ENCODE measurements at places on chromosomes 1 and 21.

DNA sequence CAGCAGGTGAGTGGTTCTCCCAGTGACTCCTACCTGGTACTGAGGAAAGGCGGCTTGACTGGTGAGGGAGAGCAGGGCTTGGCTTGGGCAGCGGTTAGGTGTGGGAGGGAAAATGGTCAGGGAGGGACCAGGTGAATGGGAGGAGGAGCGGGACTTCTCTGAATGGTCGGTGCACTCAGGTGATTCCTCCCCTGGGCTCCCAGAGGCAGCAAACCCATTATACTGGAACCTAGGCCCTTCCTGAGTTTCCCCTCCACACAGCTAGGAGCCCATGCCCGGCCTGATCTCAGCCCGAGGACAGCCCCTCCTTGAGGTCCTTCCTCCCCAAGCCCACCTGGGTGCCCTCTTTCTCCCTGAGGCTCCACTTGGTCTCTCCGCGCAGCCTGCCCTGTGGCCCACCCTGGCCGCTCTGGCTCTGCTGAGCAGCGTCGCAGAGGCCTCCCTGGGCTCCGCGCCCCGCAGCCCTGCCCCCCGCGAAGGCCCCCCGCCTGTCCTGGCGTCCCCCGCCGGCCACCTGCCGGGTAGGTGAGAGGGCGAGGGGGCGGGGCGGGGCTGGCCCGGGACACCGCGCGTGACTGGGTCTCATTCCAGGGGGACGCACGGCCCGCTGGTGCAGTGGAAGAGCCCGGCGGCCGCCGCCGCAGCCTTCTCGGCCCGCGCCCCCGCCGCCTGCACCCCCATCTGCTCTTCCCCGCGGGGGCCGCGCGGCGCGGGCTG is 2.3 kb downstream of the ARTN start:
- DNase-seq: no peak

- no peak for DNase-seq
Measured at GRCh38 chr1:93595266-93595665, 86.4 kb downstream of the BCAR3 start.

DNA sequence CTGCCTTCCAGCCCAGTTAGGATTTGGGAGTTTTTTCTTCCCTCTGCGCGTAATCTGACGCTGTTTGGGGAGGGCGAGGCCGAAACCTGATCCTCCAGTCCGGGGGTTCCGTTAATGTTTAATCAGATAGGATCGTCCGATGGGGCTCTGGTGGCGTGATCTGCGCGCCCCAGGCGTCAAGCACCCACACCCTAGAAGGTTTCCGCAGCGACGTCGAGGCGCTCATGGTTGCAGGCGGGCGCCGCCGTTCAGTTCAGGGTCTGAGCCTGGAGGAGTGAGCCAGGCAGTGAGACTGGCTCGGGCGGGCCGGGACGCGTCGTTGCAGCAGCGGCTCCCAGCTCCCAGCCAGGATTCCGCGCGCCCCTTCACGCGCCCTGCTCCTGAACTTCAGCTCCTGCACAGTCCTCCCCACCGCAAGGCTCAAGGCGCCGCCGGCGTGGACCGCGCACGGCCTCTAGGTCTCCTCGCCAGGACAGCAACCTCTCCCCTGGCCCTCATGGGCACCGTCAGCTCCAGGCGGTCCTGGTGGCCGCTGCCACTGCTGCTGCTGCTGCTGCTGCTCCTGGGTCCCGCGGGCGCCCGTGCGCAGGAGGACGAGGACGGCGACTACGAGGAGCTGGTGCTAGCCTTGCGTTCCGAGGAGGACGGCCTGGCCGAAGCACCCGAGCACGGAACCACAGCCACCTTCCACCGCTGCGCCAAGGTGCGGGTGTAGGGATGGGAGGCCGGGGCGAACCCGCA is at the start of gene PCSK9:
PCSK9 (plus strand) TSS at position 207 of the 741 bp plus-strand sequence; CDS start at position 497, 290 bp downstream.
- no peak for DNase-seq

DNA sequence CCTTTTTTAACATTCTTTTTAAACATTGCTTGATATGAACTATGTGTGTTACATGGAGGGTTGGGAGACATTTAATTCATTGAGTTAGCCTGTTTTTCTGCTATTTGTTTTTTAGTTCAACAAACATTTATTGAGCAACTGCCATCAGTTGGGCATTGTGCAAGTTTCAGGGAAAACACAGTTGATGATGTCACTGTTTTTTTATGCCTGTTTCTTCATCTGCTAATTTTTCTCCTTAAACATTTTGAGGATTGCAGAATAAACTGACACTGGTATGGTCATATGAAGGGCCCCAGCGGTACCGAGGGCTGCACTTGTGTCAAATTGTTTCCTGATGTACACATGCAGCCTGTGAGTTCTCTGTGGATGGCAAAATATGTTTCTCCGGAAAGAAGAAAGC is 253.0 kb downstream of the FGGY start:
- peak; percentile 39 for DNase-seq

DNA sequence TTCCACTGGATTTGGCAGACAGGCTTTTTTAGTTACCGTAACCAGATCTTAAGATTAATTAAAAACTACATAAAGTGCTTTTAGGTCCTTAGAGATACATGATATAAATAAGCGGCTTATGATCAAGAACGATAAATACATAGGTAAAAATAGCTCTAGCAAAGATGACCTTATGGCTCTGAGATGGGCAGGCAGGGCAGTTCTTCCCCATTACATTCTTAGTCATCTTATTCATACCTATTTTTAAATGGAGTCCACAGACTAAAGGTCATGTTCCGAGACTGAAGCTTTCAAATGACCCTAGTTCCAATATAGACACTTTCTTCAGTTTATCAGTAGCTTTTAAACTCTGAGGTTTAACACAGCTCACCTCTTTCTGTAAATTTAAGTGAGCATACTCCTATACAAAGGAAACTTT is 4.3 kb downstream of the MCL1 start:
- DNase-seq: no peak

GRCh38 chr1:24348196-24348595 is 29.0 kb downstream of the GRHL3 start:
- DNase-seq: no peak

DNA sequence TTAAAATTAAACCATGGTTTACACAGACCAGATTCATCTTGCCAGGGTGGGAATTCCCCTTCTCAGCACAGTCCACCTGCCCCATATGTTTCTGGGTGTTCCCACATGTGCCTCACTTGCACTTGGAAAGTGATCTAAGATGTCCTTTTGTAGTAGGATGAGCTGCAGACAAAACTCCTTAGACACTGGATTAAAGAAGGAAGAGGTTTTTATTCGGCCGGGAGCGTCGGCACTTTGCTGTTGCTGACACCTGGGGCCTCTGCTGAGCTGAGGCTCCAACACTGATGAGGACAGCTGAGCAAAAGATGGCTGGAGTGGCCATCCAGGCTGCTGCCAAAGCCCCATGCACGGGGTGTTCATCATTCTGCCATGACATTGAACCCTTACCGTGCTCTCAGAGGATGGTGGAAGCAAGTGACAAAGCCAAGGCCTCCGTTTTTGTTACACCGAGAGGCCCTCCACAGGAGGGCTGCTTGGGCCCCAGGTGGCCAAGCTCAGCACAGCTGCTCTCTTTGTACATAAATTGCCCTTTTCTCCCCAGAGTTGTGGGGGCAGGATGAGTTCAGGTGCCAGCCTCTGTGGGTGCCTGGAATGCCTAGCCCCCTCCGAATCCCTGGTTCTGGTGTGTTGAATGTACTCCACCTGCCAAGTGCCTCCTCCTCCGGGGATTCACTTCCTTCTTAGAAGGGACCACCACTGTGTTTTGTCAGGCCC is 7.3 kb upstream of the ACOT11 start:
- no peak for DNase-seq

GRCh38 chr21:42574234-42575027 is 60.8 kb downstream of the SLC37A1 start:
- DNase-seq: no peak

- DNase-seq: no peak
Measured at GRCh38 chr1:110062612-110063011, 7.9 kb downstream of the ALX3 start.

DNA sequence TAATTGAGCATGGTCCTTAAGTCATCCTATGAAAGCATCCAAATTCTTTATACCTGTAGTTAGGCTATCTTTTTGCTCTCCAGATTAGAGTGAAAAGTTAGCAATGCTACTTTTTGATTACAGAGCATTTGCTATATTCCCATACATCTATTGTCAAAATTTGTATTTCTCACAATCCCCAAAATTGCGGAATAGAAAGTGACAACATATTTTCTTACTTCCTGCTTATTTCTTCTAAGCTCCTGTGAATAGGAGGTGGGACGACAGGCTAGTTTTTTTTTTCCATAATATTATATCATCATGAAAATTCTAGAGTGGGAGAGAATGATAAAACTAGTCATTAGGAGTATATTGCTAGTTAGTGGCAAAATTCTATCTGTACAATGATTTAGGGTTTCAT is 264.0 kb upstream of the DPYD start:
- DNase-seq: no peak

DNA sequence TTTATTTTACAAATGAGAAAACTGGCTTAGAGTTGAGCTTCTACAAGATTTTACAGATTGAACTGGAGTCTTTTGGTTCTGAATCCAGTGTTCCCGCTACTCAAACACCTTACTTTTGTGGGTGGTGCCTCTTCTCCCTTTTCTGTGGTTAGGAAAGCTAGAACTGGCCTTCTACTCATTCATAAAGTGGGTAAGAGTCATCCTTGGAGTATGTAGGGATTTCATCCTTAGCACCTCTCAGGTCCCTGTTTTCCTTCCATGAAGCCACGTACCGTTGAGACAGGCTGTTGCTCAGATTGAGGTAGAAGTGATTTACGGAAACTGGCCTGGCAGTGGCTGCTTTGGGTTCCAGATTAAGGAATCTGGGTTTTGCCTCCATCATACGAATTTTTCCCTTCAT is 35.8 kb downstream of the WNT4 start:
- no peak for DNase-seq

DNA sequence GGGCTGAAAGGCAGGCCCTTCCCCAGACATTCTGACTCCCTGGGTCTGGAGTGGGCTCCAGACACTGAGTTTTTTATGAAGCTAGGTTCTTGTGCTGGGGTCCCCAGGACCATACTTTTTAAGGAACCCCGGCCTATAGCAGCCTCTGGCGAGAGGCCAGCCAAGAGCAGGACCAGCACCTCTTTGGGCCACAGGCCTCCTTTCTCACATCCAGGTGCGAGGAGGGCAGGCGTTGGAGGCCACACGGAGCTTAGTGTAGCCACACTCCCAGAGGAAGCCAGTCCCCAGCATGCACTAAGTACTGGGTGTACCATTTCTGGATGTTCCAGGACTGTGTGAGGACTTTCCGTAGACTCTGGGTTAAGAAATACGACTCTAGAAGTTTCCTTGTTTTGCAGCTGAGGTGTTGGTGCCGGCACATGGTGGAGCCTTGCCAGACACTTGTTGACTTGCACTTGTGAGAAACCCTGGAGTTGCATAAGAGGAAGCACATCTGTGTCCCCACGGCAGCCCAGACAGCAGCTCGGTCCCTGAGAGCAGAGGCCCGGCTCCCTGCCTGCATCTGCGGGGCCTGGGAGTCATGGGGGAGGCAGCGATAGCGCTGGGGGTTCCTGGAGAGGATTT is 122.2 kb upstream of the VAMP3 start:
- no peak for DNase-seq

GRCh38 chr1:19309123-19309813 is 2.7 kb downstream of the AKR7A2 start:
- no peak for DNase-seq

DNA sequence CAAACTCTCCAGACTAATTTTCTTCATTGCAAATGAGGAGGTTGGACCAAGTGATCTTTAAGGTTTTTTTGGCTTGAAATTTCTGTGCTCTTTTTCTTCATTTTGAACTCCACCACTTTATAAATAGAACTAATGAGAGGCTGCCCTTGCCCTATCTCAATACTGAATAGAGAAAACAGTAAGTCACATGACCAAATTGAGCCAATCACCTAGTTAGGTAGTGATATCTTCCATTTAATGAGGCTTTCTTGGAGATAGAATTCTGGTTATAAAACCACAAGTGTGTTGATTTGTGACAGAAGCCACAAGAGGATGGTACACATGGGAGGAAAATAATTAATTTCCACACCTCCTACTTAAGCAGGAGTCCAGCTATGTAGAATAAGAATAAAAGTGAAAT is 263.4 kb upstream of the SNX7 start:
- no peak for DNase-seq

- DNase-seq: no peak
Measured at GRCh38 chr1:243267471-243267880, 11.6 kb downstream of the SDCCAG8 start.

GRCh38 chr21:46009951-46010705 is 28.6 kb downstream of the COL6A1 start:
- no peak for DNase-seq

- DNase-seq: no peak
Measured at GRCh38 chr1:156480411-156481192, 20.0 kb downstream of the MEF2D start.

DNA sequence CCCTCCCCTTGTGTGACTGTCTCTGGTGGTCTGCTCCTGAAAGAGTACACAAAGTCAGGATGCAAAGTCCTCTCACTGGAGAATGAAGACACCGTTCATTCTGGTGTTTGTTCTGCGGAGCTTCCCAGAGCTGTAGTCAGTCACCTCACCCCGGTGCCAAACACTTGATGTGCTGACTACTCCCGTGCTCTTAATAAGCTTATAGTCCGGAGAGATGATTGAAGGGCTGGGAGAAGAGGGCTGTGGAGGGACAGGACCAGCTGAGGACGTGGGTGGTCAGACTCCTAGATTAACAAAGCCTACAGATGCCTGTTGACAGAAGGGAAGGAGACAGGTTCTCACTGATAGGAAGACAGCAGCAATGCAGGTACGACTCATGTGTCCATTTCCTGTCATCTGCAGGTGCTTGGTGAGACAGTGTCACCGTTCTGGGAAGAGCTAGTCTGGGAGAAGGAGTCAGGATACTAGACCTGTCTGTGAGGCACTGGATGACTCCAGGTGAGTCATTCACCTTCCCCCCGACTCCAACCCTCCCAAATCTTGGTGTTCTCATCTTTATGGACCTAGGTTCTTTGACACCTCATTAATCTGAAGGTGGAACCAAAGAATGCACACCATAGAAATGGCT is 40.4 kb upstream of the LRRN2 start:
- no peak for DNase-seq

DNA sequence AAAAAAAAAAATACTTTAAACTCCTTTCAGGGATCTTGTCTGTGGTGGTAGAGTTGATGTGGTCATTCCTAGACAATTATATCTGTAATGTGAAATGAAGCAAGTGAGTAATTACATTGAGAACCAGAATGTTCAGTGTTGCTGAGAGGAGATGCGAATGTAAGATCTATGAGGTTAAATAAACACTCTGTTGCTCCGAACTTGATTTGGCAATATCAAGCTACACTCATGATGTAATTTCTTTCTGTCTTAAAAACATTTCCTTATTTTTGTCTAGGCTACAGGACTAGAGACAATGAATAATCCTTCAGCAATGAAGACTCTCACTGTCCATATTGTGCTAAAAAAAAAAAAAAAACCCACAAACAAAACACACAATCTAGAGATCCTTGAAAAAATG is 63.1 kb upstream of the IGSF5 start:
- DNase-seq: peak; percentile 52

Data from epithelial cell of proximal tubule (primary cell).